Epithelial cell of proximal tubule (primary cell): ENCODE measurements at places on chromosomes 1 and 21.

GRCh38 chr21:29082046-29082815, 8.8 kb upstream of the CCT8 start:
- no peak for DNase-seq

GRCh38 chr1:239212811-239213220, 173.6 kb upstream of the CHRM3 start:
- DNase-seq: no peak

DNA sequence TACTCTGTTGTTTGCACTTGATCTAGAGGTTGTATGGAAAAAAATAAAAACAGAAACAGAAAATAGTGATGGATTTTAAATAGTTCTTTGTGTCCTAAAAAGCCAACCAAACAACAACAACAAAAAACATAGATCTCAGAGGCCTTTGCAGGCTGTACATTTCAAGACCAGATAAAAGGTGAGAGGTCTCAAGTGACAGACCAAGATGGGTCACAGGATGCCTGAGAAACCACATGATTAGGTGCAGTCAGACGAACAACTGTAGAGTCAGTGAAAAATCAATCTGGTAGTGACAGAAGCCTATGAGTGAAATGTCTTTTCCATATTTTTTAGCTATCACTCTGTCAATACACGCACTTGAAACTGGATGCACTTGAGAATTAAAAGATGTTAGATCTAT, 193.5 kb upstream of the SAMSN1 start:
- DNase-seq: no peak

DNA sequence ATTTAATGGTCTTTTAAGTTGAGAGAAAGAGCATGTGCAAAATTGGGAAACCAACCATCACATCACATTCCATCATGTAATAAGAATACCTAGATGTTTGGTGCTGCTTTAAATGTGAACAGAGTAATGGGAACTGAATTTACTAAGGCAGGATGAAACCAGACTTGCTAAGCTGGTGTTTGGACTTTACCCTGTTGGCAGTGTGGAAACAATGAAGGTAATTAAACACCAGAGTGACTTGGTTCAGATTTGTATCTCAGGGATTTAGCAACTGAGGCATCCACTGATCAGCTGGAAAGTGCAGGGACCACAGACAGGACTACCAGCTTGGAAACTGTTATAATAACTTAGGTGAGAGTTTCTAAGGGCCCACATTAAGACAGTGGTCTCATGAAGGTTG, 263.4 kb downstream of the OLFM3 start:
- DNase-seq: no peak

GRCh38 chr1:204503122-204503912, 8.7 kb upstream of the PIK3C2B start:
- no peak for DNase-seq

DNA sequence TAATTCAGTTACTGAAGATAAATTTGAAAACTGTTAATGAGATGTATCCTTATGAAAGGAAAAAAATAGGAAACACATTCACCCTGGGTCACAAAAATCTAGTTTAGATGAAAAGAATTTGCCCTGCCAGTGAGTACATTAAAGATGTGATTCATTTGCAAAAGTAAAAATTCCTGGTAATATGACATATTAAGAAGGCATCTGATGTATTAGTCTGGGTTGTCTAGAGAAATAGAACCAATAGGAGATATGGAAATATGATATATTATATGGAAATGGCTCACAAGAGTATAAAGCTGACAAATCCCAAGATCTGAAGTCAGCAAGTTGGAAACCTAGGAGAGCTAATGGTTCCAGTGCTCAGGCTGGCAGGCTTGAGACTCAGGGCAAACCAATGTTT, 153.8 kb downstream of the MRPL39 start:
- no peak for DNase-seq

DNA sequence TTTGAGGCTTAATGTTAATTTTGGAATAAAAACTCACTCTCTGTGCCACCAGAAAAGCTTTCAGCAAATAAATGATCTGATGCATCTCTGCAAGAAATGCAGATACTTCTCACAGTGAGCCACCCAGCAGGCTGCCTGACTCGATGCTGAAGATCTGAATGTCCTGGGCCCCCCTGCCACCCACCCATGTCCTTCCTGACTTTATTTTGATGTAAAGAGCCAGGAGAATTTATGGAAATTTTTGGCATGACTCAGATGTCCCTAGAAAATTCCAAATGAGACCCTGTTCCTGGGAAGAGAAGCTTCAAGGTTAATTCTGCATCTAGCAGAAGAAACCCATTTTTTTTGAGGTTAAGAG, 62.8 kb upstream of the COA6 start:
- DNase-seq: no peak
